AG04450 (cell line): ENCODE measurements at places on chromosomes 1 and 21. TPM values are rescaled to one million over a fixed set of nuclear protein-coding genes. Genes with fewer than 3 reads are reported as not detected.

PTGER3 gene
- not detected in 2 replicates for polyA plus RNA-seq

FGR gene
- polyA plus RNA-seq = not detected in 2 replicates

CELA3A gene
- polyA plus RNA-seq = not detected in 2 replicates

DNA sequence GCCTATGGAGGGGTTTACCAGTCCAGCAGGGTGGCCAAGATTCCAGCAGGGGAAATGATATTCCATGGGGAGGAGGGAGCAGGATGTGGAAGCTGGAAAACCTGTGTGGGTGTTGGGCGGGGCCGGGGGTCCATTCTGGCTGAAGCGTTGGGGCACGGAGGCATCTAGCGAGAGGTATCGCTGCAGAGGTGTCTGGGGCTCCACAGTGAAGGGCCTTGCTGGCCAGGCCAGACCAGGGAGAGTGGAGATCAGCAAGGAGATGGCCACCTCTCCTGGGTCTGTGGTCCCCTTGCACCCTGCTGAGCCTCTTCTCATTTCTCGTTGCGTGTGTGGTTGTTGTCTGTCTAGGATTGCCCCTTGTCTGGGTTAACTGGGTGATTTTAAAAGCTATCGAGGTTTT is 6.2 kb downstream of the COQ8A start:
- DNase-seq = no peak

- DNase-seq = no peak
These were observed 11.5 kb upstream of the SLC44A3 start for GRCh38 chr1:94808669-94809068.

DNA sequence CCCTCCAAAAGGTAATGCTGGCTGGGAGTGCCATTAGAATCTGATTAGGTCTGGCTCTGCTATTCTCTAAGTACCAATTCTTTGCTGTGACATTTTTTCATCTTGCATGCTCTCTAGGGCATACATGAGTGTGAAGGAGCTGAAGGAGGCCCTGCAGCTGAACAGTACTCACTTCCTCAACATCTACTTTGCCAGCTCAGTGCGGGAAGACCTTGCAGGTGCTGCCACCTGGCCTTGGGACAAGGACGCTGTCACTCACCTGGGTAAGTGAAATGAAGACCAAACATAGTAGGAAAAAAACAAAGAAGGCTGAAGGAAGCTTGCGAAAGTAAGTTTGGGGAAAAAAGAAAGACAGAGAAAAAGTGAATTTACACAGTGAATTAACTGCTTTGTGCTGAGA is 207.9 kb downstream of the PAPPA2 start:
- DNase-seq = no peak

GRCh38 chr1:192108161-192108560 is 50.1 kb upstream of the RGS18 start:
- no peak for DNase-seq

DNA sequence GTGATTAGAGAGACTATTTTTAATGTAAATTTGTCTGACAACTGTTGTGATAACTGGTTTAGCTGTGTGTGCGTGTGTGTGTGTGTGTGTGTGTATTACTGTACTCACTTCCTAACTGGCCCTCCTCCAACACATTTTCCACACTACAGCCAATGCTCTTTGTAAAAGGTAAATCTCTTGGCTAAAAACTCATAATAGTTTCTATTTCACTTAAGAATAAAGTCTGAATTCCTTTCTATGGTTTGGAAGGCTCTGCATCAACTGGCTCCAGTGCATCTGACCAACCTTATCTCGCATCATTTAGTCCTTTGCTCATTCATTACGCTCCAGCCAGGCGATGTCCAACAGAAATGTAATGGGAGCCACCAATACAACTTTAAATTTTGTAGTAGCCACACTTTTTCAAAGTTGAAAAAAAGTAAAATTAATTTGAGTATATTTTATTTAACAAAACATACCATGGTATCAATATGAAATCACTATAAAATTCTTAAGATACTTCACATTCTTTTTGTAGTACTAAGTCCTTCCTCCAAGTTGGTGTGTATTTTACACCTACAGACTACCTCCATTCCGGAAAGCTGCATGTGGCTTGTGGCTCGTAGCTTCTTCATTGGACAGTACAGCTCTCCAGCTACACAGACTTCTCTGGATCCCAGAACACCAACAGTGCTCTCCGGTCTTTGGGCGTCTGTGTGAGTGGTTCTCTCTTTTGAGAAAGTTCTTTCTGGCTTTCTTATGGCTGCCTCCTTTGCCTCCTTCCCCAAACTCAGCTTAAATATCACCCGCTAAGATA is 68.9 kb downstream of the NRIP1 start:
- no peak for DNase-seq

GRCh38 chr1:50605186-50605875 is 182.1 kb upstream of the DMRTA2 start:
- no peak for DNase-seq

DNA sequence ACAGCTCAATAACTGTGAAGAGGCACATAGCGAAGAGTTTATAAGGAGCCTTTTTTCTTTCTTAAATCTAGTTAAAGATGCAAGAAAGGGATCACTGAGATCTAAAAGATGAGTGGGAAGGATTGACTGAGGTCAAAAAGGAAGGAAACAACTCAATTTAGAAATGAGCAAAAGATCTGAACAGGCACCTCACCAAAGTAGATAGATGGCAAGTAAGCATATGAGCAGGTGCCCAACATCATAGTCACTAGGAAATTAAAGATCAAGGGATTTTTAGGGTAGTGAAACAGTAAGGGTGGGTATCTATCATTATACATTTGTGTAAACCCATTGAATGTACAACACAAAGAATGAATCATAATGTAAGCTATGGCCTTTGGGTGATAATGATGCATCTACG is 44.6 kb upstream of the CSF1 start:
- DNase-seq = no peak

DNA sequence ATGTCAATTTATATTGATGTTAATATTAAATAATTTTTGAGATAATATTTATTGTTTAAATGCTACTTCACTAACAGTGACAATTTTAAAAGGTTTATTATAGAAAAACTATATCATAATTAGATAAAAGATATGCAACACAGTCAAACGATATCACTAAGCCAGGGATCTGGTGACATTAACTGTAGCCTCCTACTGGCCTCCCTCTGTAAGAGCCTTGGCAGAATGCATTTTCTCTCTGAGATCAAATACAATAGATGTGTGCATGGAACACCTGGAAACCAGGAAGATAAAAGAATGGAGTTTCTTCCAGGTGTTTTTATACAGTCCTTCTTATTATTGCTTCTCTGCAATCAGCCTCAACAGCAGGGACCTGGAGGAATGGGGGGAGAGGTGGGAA is 1762.1 kb downstream of the BRINP3 start:
- DNase-seq = no peak

- no peak for DNase-seq
These were observed 40.2 kb upstream of the COL6A1 start for GRCh38 chr21:45941338-45941710.
